ENCODE measurements at places on chromosomes 1 and 21.

GRCh38 chr1:13538832-13539231, 25.0 kb upstream of the LRRC38 start:
- no peak for DNase-seq

GRCh38 chr1:248714248-248714647, 11.7 kb upstream of the OR14I1 start:
- DNase-seq: no peak

GRCh38 chr1:218156595-218156994, 128.5 kb upstream of the RRP15 start:
- DNase-seq: peak; percentile 51

- no peak for DNase-seq
These were observed 214.6 kb downstream of the TRABD2B start for GRCh38 chr1:47782414-47783166.

GRCh38 chr21:33261635-33262034, 4.5 kb upstream of the IL10RB start:
- no peak for DNase-seq

GRCh38 chr1:84253891-84254290, 47.6 kb upstream of the SAMD13 start:
- no peak for DNase-seq

- no peak for DNase-seq
These were observed 192.2 kb downstream of the FASLG start for GRCh38 chr1:172851077-172851476.

GRCh38 chr1:115924770-115925169, 51.5 kb upstream of the SLC22A15 start:
- DNase-seq: no peak

GRCh38 chr1:169103480-169103893, 3.0 kb upstream of the ATP1B1 start:
- DNase-seq: no peak

- no peak for DNase-seq
These were observed 104.5 kb upstream of the FMN2 start for GRCh38 chr1:239987103-239987745.

DNA sequence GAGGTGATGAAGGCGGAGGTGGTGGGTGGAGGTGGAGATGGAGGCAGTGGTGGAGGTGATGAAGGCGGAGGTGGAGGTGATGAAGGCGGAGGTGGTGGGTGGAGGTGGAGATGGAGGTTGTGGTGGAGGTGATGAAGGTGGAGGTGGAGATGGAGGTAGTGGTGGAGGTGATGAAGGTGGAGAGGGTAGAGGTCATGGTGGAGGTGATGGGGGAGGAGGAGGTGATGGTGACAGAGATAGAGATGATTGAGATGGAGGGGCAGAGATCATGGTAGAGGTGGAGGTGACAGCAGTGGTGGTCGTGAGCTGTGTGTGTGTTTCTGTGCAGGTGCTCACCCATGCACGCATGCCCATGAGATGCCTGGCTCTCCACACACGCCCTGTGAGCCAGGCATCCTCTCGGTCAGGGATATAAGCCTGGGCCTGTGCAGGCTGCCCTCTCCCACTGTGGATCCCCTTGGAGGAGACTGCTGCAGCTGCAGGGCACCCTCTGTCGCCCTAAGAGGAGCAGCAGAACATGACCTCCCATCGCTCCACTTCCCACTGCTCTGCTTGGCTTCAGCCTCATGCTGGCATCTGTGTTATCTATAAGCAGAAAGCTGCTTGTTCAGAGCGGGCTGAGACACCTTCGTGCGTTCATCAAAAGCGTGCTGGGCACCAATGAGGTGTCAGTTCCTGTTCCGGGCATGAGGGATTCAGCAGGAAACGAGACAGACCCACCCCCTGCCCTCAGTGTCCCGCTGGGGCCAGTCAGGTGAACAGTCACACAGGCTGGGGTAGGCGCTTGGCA, 20.5 kb upstream of the NPHP4 start:
- DNase-seq: no peak

DNA sequence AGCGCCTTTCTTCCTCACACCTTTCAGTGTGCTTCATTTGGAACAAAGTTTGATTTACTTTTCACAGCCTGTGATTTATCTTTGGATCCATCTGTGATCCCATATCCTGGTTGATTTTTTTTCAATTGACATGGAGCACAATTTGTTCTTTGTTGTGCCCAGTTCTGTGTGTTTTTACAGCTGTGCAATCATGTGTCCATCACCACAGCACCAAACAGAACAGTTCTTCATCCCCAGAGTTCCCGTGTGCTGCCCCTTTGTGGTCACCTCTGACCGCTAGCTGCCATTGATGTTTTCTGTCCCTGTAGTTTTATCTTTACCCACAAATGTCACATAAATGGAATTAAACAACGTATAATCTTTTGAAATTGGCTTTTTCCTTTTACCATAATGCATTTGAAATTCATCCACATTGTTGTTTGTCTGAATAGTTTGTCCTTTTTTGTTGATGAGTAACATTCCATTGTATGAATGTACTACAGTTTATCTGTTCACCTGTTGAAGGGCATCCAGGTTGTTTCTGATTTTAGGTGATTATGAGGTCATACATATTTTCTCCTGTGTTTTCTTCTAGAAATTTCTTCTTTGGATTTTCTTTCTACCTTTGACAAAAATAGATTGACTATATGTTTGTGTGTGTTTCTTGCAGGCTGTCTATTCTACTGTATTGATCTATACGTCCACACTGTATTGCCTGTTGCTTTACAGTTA, 17.4 kb downstream of the MIGA1 start:
- no peak for DNase-seq

- no peak for DNase-seq
These were observed 106.9 kb downstream of the KCNJ15 start for GRCh38 chr21:38363693-38364092.
